HFF-Myc (cell line): ENCODE measurements at places on chromosomes 1 and 21.

GRCh38 chr1:114453361-114453784 is 57.6 kb downstream of the TRIM33 start:
- DNase-seq = no peak

- DNase-seq = no peak
These were observed 16.5 kb upstream of the PRDM16 start for GRCh38 chr1:3052501-3052900.

GRCh38 chr1:60672449-60672848 is 409.9 kb upstream of the NFIA start:
- no peak for DNase-seq

DNA sequence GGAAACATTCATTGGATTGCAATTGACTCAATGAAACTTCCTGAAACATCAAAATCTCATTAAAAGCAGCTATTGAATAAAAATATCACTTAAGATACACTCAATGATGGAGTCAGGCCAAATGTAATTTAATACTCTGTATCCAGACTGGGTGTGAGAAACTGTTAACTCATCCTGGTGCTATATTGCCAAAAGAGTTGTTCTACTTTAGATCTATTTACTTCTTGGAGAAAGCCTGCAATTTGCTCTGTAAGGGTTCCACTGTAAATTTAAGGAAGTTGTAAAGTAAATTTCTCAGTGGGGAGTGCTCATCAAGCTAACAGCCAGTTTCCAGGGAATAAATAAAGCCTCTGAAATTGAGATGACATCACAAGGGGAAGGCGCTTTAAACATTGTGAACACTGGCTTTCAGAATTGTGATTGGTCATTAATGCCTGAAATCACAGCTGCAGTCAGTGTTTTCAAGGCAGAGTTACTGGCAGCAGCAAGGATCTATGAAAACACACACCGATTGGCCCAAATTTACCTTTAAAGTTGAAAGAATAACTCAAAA is 91.4 kb downstream of the OLFM3 start:
- no peak for DNase-seq

DNA sequence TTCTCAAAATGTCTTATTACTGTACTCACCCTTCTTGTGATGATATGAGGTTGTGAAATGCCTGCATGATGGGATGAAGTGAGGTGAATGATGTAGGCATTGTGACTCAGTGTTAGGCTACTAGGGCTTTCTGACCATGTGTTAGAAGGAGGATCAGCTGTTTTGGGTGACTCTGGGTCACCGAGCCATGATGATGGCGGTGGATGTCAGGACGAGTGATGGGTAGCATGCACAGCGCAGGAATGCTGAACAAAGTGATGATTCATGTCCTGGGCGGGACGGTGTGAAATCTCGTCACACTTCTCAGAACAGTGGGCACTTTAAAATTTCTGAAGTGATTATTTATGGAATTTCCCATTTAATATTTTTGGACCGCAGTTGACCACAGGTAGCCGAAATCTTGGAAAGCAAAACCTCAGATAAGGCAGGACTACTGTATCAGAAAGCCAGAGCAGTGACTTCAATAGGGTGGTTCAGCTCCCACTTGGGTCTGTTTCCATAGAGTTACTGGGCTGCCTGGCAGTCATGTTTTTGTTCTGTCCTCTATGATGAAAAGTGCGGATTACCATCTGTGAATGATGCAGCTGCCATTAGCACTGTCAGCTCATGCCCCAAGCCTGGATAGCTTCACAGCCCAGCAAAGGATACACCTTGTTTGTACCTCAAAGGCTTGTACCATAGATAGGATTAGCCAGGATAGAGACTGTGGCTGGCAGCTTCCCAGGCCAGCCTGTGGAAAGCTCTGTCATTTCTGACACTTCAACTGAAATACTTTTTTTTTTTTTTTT is 26.6 kb downstream of the IL6R start:
- DNase-seq = peak; percentile 42

DNA sequence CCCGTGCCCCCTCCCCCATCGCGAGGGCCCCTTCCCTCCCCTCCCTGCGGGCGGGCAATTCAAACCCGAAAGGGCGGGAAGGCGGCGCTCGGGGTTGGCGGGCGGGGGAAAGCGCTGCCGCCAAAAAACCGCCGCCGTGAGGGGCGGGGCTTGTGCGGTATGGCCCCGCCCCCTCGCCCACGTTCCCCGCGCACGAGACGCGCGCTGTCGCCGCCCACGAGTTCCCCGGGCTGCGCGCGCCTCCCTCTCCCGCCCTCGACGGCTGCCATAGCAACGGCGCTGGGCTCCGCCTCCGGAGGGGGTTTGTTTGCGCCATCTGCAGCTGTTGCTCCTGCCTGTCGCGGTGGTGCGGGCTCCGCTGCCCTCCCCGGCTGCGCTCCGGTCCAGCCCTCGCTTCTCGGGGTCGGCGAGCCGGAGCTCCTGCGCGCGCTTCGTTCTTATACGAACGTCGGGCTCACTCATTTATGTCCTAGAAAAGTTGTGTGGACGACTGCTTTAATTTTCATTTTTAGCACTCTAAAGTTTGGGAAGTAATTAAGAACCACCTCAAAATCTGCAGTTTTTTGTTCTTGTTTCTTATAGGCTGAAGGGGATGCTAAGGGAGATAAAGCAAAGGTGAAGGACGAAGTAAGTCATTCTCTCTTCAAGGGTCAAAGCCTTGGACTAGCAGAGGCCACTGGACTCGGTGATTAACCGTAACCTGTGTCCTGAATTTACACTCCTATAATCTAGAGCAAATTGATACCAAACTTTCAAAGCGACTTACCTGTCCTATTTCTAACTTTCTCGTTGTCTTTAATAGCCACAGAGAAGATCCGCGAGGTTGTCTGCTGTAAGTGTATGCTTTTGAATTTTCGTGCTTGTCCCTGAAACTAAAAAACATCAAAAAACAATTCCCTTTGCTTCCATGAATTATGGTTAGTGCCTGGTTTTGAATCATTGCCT is 933 bp downstream of the HMGN2 start:
- peak; percentile 59 for DNase-seq

DNA sequence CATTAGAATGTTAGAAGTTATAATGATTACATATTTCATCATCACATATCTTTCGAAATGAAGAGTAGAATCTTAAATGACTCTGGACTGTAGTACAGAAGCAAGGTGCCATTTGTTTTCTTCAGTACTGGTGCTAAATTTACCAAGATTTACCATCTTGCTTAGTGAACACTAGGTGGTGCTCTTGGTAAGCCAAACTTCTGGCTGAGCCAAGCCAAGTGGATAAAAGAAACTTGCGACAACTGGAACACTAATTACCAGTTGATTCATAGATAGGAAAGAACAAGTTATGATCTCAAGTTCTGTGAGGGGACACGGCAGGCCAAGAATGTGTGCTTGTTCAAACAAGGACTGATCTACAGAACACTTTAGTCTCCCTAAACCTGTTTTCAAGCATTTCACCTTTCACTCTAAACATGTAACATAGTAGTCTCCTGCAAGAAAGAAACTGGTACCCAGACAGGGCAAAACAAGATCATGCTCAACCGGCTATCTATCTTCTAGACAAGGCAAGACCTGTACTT is 19.8 kb downstream of the SPRTN start:
- no peak for DNase-seq

- DNase-seq = no peak
These were observed 1.7 kb downstream of the H3-3A start for GRCh38 chr1:226063977-226064815.

GRCh38 chr1:225482421-225482950 is 54.6 kb upstream of the LBR start:
- no peak for DNase-seq

GRCh38 chr1:182698971-182699370 is 14.6 kb upstream of the RGS8 start:
- DNase-seq = no peak

GRCh38 chr1:181040284-181040865 is 6.6 kb downstream of the MR1 start:
- DNase-seq = no peak

DNA sequence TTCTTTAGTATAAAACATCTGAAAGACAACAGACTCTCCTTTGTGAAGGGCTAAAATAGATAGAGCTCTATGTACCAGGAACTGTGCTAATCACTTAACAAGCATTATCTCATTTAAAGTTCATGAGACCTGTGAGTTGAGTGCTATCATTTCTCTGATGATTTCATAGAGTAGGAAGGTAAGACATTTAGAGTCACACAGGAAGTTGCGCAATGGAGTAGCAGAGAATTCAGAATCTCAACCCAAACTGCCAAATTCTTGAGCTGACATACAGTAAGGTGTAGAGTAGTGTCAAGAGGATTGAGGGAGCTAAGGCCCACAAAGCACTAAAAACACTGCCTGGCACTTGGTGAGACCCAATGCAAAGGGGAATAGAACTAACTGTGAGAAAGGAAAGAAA is 384.3 kb downstream of the NTNG1 start:
- no peak for DNase-seq

GRCh38 chr1:70866542-70867264 is 180.9 kb downstream of the PTGER3 start:
- DNase-seq = no peak

DNA sequence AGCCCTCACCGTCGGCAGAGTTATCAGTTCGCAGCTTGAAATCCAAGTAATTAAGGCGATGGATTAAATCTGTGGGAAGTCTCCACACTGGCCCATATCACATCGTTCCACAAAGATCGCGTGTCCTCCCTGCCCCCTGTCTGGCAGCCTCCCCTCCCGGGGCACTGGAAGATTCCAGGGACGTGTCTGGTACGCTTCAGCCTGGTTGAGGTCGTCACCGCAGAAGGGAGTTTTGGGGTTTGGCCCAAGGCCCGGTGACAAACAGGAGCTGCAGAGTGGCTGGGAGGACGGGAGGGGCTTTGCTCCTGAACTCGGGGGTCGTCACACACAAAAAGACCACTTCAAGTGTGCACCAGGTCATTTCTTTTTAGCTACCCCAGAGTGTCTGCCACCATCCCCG is 51.1 kb downstream of the PRDM16 start:
- no peak for DNase-seq

GRCh38 chr1:214416858-214417257 is 134.5 kb downstream of the PTPN14 start:
- no peak for DNase-seq

GRCh38 chr21:25508364-25508763 is 98.9 kb downstream of the MRPL39 start:
- DNase-seq = no peak

GRCh38 chr1:172448995-172449584 is 5.2 kb upstream of the PIGC start:
- DNase-seq = no peak
